ENCODE measurements at places on chromosomes 1 and 21. TPM values are rescaled to one million over a fixed set of nuclear protein-coding genes. Genes with fewer than 3 reads are reported as not detected.

- DNase-seq = no peak
These were observed 7.2 kb downstream of the PGLYRP4 start for GRCh38 chr1:153341431-153341934.

The GPN2 gene
- 15.7 TPM for polyA plus RNA-seq

DNA sequence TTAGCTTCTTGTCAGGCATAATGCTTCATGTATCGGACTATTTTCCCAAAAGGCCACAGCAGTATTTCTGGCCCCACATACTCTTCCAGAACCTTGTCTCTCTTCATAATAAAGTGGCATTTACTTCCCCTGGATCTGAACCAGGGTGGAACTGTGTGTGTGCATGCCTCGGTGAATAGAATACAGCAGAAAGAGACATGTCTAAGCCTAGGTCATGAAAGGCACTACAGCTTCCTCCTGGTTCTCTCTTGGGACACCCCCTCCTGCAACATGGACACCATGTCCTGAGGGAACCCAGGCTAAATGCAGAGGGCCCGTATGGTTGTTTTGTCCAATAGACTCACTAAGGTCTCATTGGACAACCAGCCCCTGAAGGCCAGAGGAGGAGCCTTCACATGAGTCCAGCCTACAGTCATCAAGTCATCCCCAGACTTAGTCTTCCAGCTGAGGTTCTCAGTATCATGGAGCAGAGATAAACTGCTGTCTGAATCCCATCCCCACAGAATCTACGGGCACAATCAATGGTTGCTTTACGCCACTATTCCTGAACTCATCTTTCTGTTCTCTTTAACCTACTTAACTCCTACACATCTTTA, 35.0 kb downstream of the USP24 start:
- DNase-seq = no peak

The DUSP10 gene
- 2.2 TPM for polyA plus RNA-seq

The GOLT1A gene
- not detected for polyA plus RNA-seq

- no peak for DNase-seq
These were observed 641 bp upstream of the KCNK2 start for GRCh38 chr1:215081661-215082531.

- DNase-seq = no peak
These were observed 19.9 kb upstream of the GPR88 start for GRCh38 chr1:100518023-100518422.

GRCh38 chr1:66243548-66244130, 290.3 kb upstream of the SGIP1 start:
- DNase-seq = no peak

DNA sequence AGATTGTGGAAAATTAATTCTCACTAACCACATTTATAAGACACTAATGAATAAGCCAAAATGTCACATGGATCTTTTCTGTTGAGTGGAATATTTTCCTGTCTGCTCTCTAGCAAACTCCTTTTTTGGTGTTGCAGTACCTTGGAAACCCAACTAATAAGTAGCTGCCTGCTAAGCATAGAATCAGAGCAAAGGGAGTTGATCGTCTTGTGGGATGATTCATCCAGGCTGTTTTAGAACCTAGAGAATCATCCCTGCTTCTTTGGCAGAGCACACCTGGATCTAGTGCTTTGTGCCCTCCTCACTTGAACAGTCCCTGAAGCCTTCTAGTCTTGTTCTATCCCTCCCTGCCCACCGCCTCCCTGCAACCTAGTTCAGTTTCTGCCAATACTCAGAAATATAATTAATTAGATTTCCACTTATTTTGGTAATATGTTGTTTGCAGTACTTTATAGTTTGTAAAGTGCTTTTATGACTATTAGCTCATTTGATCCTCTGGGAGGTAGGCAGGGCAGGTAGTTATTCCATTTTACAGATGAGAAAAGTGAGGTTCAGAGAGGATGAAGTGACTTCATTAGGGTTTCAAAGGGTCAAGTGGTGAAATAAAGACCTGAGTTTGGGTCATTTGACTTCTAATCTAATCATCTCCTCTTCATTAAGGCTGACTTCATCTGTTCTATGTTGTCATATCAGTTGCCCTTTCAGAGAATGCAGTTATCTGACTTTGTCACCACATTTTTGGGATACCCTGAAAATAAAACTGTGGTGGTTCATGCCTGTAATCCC, 2.5 kb downstream of the AGO4 start:
- DNase-seq = no peak

DNA sequence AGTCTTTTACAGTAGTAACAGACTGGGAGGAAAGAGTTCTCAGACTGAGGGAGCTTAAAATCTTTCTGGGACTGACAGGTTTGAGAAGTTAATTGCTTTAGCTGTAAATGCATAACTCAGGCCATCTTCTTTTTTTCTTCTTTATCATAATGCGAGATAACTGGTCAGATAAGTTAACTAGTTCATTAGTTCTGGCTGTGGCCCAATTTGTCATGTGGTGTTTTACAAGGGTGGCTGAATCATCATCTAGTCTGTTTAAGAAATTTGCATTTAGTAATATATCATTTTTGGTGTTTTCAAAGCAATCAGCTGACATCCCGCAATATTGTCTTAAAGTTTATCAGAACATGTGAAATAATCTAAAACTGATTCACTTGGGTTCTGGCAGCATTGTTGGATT, 14.0 kb downstream of the HSD3B2 start:
- no peak for DNase-seq

The SPATA21 gene
- polyA plus RNA-seq = 0.08 TPM

- no peak for DNase-seq
These were observed 11.9 kb downstream of the STX6 start for GRCh38 chr1:181010789-181011188.

The TMOD4 gene
- polyA plus RNA-seq = not detected

The RNF186 gene
- not detected for polyA plus RNA-seq

DNA sequence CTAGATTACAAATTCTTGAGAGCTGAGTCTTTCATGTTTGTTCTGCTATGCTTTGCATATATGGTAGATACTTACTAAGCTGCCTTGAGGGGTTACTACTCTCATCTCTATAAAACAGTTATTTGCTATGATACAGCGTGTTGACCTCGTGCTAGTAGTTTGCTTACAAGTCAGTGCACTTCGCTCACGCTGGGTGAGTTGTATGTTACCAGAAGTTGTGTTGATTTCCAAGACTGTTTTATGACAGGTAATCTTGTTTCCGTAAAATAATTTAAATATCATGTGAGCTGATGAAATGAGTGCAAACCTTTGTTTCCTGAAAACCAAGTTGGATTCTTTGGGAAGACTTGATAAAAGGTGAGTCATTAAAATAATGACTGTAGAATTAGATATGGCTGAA, 7.3 kb downstream of the MRPS6 start:
- DNase-seq = no peak

- no peak for DNase-seq
These were observed 299.6 kb downstream of the USH2A start for GRCh38 chr1:216123446-216124191.

- no peak for DNase-seq
These were observed 30.4 kb upstream of the SCYL3 start for GRCh38 chr1:169924063-169924462.

GRCh38 chr21:16842696-16843035, 670.2 kb upstream of the CXADR start:
- DNase-seq = no peak

GRCh38 chr1:180282401-180283044, 52.5 kb downstream of the LHX4 start:
- no peak for DNase-seq

GRCh38 chr1:232767305-232768074, 37.7 kb upstream of the MAP10 start:
- DNase-seq = peak; percentile 33

DNA sequence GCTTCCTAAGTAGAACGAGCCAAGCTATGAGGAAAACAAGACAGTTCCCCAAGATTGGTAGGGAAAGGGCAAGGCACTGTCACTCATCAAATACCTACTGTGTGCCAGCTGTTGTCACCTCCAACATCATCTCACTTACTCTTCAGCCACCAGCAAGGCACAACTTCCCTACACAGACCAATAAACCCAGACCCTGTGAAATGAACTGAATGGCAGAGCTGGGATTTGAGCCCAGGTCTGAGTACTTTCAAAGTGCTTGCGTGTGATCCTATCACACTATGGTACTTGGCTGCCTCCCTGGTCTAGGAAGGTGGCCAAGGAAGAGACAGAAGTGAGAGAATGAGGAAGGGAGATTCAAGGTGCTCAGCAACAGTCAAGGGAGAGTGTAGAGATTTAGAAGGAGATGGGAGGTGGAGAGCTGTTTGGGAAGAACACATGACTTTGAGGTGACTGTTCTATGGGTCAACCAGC, 16.7 kb upstream of the TRIM63 start:
- no peak for DNase-seq
